Activated T-cell treated with anti-CD3 and anti-CD28 coated beads for 48 hours (primary cell): ENCODE measurements at places on chromosomes 3 and 15.

GRCh38 chr3:190224456-190224855 lies 97.8 kb downstream of the CLDN1 start:
- no peak for DNase-seq

GRCh38 chr3:851098-851790 lies 241.6 kb upstream of the CNTN6 start:
- DNase-seq: no peak

DNA sequence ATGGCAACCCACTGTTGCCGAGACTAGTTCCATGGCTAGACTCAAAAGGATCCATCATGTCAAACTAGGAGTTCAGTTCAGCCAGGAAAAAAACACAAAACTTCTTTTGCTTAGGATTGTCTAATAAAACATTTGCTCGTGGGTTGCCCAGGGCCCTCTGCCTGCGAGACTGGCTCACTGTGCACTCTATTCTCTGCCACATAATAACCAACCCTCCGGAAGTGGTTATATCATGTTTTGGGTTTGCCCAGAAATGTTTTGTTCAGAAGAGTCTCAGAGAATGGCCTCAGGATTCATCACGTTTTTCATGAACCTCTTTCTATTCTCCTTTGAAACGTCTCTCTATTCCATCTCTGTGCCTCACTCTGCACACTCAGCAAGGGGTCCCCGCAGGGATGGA lies 216.1 kb downstream of the SV2B start:
- DNase-seq: no peak

DNA sequence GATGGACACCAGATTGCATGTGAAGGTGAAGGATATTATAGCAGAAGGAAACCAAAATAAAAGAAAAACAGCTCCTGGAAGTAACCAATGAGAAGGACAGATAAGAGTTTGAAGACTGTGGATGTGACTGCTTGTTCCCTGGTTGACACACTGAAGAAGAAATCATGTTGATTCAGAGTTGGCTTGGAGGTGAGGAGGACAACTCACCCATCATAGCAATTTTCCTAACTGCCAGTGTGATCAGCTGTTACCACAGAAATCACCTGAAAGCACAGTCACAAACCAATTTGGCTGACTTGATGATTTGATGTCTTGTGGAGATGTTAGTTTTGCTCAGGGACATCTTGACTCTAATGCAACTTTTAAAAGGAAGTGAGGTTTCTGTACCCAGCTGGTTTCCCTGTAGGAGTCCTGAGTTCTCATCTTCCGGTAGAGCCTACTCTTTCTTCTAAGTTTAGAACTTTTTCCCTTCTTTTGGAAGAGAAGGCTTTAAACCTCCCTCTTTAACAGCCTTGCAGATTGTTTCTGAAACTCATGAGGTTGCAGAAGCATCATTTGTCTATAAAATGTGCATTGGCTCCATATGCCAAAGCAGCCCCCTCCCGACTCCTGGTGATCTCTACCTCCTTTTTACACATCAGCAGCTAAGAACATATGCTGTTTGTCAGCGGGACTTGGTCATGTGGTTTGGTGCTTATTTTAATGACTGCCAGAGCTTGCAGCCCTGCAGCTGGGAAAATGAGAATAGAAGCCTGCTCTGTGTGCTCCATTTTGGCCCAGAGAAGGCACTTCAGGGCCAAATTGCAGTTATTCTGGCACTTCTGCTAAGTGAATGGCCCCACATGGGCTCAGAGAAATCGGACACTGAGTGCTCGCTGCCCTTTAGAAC lies 10.3 kb downstream of the ATG7 start:
- no peak for DNase-seq
